Activated T-cell treated with anti-CD3 and anti-CD28 coated beads for 1 hour (primary cell): ENCODE measurements at places on chromosomes 13 and 19.

- DNase-seq: no peak
These were observed 1783.9 kb upstream of the PCDH20 start for GRCh38 chr13:63199508-63199907.

DNA sequence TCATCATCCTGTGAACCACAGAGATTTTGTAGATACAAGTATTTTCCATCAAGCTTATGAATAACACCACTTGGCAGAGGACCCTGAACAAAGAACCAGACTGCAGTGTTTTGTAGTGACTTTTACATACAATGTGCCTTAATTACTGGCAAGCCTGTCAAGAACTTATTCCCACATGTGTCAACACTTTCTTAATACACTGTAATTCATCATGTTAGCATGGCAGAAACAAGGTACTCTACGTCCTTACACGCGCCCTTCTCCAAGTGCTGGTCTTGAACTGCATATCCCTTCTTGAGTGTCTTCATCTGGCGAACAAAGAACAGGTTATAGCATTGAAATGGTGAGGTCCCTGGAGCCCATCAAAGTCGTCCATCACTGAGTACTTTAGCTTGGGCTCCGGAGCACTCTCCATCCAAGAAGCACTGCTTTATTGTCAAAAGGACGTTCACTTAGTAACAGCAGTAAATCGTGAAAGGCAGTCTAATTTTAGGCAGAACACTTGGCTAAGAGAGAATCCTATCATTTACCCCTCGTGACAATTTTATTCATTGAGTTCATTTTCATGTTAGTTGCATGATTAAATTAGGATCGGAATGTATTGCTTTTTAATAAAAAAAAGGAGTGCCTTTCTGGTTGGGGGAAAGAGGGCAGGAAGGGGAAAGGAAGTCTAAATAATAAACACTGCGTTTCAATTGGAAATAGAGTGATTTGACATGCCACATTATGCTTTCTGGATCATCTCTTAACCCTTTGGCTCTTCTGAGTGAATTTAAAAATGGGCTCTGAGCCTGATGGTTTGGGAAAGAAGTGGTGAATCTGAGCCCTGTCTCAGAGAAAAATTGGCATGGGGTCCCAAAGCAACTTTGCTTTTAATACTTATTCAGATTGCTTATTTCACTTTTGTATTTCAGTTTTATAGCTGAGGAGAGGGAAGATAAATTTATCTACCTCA, 376.1 kb downstream of the DLEU7 start:
- DNase-seq: no peak

DNA sequence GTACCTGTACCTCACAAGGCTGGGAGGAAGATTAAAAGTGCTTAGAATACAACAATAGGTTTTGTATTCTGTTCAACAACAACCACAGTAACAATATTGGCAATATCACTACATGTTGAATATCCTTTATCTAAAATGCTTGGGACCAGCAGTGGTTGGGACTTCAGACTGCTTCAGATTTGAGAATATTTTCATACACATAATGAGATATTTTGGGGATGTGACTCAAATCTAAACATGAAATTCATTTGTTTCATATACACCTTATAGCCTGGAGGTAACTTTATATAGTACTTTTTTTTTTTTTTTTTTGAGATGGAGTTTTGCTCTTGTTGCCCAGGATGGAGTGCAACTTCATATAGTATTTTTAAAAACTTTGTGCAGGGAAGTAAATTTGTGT, 73.9 kb downstream of the USP12 start:
- DNase-seq: no peak

DNA sequence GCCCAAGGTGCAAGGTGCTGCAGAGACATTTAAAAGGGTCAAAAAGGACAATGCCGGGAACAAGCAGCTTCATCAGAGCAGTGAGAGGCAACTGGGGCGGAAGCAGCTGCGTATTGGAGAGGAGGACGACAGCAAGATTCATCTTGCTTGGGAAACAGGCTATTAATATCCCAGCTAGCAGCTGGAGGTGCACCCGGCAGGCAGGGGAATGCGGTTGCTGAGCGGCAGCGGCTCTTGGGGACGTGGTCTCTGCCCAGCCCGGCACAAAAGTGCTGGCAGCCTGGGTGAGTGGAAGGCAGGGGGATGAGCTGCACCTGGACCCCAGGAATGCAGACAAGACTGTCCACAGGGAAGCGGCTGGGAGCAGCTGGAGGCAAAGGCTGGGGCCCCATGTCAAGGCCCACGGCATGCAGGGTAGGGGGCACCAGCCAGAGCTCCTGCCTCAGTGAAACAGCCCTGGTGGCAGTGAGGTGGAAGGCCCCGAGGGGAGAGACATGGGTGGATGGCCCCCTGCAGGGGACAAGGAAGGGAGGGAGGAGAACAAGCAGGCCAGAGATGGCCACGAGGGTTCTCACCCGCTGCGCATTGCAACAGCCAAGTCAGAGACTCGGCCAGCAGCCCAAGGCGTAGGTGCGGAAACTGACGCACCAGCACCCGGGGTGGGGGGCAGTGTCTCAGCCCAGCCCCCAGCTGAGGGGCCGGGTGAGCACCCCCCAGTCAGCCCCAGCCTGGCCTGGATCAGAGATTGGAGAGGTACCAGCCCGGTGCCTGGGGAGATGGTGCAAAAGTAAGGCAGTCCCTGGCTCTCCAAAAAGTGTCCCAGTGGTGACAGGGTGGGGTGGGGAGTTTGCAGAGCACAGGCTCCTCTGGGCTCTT, 34.4 kb downstream of the PEPD start:
- DNase-seq: no peak

DNA sequence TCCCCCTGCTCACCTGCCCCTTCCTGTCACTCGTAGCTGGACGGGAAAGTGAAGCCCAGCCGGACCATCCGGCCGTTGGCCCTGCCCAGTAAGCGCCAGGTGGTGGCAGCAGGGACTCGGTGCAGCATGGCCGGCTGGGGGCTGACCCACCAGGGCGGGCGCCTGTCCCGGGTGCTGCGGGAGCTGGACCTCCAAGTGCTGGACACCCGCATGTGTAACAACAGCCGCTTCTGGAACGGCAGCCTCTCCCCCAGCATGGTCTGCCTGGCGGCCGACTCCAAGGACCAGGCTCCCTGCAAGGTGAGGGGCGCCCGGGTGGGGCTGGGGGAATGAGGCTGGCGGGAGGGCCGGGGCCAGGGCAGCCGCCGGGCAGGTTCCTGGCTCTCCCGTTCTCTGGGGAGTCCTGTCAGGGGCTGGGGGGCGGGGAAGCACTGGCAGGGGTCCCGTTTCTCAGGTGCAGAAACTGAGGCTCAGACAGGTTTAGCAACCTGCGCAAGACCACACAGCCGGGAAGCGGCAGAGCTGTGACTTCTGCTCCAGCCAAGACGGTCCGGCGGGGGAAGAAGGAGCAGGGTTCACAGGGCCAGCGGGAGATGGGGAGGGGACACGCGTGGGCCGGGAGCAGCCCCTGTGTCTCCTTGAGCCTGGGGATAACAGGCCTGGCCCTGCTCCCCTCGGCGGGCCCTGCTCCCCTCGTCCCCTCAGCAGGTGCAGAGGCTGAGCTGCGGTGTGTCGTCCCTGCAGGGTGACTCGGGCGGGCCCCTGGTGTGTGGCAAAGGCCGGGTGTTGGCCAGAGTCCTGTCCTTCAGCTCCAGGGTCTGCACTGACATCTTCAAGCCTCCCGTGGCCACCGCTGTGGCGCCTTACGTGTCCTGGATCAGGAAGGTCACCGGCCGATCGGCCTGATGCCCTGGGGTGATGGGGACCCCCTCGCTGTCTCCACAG, 5.3 kb downstream of the GZMM start:
- no peak for DNase-seq

GRCh38 chr13:37326334-37326733, 220.9 kb upstream of the CSNK1A1L start:
- DNase-seq: no peak

- no peak for DNase-seq
These were observed 556 bp downstream of the CACTIN start for GRCh38 chr19:3625996-3626472.

DNA sequence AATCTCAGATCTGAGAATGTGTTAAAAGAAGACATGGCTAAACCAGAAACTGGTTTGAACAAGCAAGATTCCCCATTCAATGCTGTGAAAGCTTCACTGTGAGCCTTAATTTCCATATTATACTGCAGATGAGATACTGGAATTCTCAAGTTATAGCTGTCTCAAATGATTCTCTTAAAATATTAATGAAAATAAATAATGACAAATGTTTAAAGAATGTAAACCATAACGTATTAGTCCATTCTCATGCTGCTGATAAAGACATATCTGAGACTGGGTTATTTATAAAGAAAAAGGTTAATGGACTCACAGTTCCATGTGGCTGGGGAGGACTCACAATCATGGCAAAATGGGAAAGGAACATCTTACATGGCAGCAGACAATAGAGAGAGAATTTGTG, 667.8 kb downstream of the SLITRK1 start:
- no peak for DNase-seq

- no peak for DNase-seq
These were observed 107.2 kb downstream of the STARD13 start for GRCh38 chr13:33178209-33178840.

- no peak for DNase-seq
These were observed 407.3 kb upstream of the SGCG start for GRCh38 chr13:22773465-22773864.

GRCh38 chr13:114054264-114054663, 78.2 kb downstream of the RASA3 start:
- no peak for DNase-seq

GRCh38 chr13:48819376-48819775, 156.3 kb upstream of the FNDC3A start:
- no peak for DNase-seq

DNA sequence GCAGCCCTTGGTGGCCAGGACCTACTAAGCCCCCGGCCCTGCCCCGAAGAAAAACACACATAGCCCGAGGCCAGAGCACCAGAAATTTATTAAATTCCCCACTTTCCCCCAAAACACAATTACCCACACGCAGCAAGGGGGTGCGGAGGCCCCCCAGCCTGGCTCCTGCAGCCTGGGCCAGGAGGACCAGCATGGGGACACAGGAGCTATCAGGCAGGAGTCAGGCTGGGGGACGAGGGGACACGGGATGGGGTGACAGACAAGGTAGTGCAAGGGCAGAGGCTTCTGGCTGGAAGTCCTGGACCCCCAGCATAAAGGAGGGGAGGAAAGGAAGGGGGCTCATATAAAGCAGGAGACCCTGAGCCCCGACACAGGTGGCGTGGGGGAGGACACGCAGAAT, 3.1 kb downstream of the RNU6-9 start:
- no peak for DNase-seq

GRCh38 chr19:39436350-39436716, 584 bp upstream of the RPS16 start:
- no peak for DNase-seq

DNA sequence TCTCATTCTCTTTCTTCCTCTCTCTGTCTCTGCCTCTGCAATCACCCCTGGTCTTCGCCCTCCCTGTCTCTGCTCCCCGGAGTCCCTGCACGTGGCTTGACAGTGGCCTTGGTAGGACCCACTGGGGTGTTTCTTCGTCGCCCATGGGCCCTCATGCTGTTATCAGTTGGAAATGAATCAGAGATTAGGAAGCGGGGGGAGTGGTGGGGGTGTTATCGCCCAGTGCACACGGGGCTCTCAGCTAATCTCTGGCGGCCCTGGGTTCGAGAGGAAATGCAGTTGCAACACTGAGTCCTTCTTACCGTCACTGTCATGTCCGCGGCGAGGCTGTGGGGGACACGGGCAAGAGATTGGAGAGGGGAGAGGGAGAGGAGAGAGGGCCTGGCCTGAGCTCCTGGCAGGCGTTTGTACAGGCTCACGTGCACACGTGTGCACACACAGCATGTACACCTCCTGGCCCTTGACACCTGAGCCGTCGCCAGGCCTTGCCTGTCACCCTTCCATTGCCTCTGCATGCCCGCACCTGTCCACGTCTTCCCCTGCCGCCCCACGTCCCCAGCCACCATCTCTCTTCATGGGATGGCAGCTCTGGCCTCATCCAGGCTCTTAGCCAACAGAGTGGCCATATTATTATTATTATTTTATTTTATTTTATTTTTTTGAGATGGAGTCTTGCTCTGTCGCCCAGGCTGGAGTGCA, 37.8 kb upstream of the SLC7A10 start:
- no peak for DNase-seq
